ENCODE measurements at places on chromosomes 2 and 18. TPM values are rescaled to one million over a fixed set of nuclear protein-coding genes. Genes with fewer than 3 reads are reported as not detected.

RTKN gene
- total RNA-seq, result 11.4 TPM

EXOC6B gene
- total RNA-seq, result 31.1 TPM

AQP12A gene
- not detected for total RNA-seq

EPG5 gene
- 34.0 TPM for total RNA-seq

C2orf80 gene
- total RNA-seq, result not detected

SP5 gene
- 8.5 TPM for total RNA-seq

BAZ2B gene
- 101 TPM for total RNA-seq
